ENCODE measurements at places on chromosomes 11 and 22.

DNA sequence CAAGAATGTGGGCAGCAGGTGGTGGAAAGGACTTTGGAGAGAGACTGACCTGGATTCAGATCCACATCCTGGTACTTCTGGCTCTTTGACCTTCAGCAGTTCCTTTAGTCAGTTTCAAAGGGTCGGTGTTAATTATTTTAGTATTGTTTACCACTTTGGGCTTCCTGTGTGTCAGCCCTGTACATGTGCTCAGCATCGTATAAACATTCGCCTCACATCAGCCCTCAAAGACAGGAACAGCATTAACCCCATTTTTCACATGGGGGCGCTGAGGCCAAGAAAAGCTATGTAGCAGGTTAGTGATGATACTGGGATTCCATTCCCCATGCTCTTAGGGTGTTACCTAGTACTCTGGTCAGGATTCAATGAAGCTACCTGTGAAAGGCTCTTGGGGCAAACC is 72.1 kb upstream of the YWHAH start:
- DNase-seq: no peak

- DNase-seq: no peak
These were observed 624.5 kb downstream of the TBC1D22A start for GRCh38 chr22:47386812-47387510.

DNA sequence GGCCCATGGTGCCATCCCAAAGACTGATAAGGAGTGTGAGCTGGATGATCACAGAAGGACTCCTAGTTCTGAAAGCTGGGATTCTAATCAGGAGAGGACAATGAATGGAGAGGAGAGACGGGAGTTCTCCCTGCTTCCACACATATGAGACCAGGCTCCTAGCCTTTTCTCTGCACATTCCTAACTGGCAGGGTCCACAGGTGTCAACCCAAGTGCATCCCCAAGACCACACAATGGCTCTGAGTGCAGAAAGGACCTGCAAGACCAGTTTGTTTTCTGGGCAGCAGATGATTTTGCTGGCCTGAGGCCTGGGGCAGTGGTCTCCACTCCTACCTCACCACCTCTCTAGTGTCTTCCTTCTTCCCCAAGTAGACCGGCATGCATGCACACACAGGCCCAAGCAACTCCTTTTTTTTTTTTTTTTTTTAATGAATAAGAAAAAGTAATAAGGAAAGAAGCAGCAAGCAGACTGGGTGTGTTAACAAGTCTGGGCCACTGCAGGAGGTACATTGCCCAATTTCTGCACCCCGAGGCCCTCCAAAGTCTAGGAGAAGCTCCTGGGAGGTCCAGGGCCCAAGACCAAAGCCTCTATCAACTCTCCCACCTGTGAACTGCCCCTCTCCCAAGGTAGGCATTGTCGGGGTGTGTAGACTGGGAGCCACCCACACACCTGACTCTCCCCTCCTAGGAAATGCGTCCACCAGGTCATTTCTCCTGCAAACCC is 1.2 kb upstream of the TSKU start:
- no peak for DNase-seq

DNA sequence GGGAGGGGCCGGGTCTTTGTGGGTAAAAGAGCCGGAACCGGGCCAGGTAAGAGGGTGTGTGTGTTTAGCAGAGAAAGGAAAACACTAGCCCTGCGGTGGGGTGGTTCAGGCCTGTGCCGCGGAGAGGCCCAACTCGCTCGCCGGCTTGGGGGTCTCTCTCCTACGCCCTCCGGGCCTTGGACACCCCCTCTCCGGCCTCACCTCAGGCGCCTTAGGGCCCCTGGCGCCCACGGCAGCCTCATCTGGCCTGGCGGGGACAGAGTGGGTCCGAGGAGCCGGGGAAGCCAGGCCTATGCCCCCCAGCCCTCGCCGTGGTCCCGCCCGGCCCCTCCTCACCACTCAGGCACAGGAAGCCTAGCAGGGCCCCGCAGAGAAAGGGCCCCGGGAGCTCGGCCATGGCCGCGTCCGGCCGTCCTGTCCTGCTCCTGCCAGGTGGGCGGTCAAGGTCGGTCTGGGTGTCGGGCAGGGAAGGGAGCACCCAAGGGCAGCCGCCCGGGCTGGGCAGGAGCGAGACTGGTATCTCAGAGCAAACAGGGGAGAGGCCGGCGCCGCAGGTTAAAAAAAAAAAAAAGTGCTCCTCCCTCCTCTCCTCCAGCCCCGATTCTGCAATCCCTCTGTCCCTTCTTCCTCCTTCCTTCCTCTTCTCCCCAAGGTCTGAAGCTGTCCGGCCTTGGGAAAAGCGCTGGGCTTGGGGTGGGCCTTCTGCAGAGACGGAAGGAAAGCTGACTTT is at the start of gene VSIG2:
VSIG2 (minus strand) TSS at position 515 of the 730 bp plus-strand sequence; CDS start at position 397, 118 bp downstream.
- no peak for DNase-seq

- no peak for DNase-seq
These were observed 89.9 kb upstream of the APOA1 start for GRCh38 chr11:116927163-116927974.

Measured in DMS 273 treated with DMSO at 0.1 percent for 48 hours (cell line).